ENCODE measurements at places on chromosomes 1 and 21.

DNA sequence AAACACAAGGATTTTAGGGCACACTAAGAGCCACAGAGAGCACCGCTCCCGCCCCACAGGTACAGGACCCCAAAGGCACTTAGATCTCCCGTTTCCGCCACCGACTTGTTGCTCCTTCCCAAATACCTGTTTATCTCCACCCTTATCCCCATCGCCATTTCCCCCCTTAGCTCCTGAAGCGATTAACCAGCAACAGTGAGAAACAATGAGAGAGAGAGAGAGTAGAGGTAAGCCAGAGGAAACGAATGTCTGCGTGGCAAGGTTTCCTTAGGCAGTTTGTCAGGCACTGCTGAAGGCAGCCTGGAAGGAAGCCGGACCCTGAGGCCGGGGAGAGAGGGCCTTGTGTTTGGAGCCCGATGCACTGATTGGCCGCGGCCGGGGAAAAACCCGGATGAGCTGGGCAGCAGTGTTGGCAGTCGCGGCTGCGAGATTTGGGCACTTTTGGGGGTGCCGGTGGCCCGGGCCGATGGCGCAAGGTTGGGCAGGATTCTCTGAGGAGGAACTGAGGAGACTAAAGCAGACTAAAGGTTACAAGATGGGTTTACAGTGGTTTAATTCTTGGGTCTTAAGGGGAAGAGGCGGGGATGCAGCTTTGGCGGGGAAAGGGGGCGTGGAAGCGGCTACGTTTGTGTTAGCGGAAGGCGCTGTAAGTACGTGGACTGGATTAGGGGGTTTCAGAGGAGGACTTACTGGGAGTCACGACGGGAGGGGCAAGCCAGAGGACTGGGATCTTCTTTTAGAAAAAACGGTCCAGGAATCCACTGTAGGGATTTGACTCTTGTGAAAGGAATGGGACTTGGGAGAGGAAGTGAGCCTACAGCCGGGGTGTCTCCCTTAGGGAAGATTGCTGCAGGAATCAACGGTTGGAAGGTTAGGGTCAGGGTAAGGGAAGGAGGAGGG is at the start of gene GORAB:
GORAB (plus strand) TSS at position 409 of the 900 bp plus-strand sequence; CDS start at position 467, 58 bp downstream.
- DNase-seq = peak; percentile 84

DNA sequence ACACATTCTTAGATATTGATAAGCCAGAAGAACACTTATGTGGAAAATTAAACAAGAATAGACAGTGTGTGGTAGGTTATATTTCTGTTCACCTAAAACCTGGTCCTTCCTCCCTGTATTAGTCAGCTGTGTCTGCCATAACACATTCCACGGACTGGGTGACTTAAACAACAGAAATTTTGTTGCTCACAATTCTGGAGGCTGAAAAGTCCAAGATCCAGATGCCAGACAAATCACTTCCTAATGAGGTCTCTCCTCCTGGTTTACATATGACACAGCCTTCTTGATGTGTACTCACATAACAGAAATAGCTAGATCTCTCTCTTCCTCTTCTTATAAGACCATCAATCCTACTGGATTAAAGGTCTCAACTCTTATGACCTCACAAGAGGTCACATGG is 25.7 kb downstream of the JMJD4 start:
- no peak for DNase-seq

DNA sequence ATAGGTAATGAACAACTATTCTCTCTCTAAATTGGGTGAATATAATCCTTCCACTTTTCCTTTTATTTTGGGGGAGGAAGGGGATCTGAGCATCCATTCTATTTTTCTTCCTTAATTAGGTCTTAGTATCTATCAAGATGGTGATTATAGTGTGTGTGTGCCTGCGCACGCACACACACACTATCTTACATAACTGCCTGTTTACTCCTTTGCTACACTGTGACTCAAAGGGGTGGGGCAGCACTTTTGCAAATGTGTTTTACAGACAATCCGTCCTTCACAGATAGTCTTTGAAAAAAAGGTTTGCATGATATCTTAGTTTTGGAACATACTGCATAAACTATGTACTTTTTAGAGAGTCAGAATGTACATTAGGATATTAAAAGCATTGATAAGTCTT is 191.5 kb downstream of the SDCCAG8 start:
- no peak for DNase-seq

GRCh38 chr1:11802973-11803885 is 2.5 kb downstream of the MTHFR start:
- peak; percentile 91 for DNase-seq

DNA sequence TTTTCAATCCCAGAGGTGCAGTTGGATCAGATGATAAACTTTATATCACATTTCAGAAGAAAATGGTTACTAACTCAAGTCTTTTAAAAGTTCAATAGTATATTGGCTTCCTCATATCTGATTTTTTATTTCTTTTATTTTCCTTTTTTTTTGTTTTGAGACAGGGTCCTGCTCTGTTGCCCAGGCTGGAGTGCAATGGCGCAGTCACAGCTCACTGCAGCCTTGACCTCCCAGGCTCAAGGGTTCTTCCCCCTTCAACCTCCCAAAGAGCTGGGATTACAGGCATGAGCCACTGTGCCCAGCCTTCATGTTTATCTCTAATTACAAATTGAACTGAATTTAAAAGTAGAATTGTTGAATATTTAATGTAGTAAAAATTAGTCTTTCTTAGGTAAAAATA is 13.9 kb downstream of the FLVCR1 start:
- DNase-seq = no peak

GRCh38 chr1:209106861-209107260 is 476.7 kb upstream of the CAMK1G start:
- DNase-seq = no peak

DNA sequence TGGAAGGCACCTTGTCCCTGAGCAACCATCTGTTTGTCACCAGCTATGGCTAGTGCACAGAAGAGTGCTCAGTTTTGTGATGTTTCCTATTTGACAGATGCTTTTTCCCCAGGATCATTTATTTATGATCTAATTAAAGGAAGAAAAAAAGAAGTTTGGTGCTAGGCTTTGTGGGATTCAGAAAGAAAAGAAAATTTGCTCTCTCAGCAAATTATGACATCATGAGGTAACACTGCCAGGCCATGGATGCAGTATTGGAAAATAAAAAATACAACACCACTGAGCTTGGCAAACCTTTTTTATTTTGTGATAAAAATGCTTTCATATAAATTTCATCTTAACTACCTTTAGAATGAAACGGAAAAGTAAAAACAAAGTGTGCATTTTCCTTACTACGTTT is 15.5 kb upstream of the ADAM30 start:
- no peak for DNase-seq

- DNase-seq = no peak
Measured at GRCh38 chr1:230596306-230596705, 46.0 kb upstream of the COG2 start.

DNA sequence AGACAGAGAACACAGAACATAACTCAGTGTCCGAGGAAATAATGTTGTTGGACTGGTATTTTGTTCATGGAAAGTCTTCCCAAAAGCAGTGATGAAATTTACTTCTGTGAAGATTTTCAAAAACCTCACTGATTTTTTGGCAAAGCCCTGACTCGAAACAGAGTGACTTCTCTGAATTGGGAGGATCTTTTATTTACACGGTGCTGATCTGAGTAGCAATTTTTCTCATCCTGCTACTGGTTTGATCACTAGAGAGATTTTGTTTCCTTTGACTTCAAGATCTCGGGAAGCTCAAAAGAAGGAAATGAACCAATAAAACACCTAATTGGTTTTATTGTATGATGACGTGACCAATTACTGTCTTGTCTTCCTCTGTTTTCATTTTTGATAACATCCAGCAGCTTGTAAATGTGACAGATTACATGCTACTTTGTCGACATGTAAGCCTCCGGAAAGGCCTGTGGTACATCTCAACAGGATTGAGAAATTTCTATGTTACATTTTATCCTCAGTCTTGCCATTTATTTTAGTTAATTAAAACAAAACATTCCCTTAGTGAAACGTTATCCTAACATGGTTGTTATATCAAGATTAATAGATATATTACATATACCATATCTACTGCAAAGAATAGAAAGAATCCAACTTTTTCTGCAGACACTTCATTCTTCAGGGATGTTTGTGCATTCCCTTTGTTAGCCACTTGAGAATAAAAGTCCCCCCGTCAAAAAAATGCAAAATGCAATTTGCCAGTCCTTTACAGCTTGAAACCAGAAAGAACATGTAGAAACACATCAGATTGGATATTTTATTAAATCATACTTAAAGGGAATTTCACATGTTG is 42.8 kb upstream of the IFI44L start:
- no peak for DNase-seq

DNA sequence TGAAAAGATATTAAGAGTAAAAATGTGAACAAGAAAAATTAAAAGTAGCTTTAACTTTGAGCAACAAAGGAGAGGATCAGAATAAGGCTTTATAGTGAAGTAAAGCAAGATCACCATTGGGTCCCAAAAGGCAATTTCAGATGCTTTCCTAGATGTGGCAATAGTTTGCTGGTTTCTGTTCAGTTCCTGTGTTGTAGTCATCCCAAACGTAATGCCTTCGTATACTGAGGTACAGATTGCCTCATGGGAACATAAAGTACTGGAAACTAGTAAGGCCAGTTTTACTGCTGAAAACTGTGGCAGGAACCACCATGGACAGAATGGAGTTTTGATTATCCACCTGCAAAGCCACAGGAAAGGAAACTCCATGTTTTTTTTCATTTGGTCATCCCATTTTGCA is 283.5 kb upstream of the SGIP1 start:
- no peak for DNase-seq

- no peak for DNase-seq
Measured at GRCh38 chr1:20727746-20728316, 4.7 kb downstream of the SH2D5 start.

- peak; percentile 21 for DNase-seq
Measured at GRCh38 chr1:74733604-74734484, 892 bp downstream of the TYW3 start.

- DNase-seq = no peak
Measured at GRCh38 chr21:27244776-27245175, 277.9 kb upstream of the ADAMTS5 start.

GRCh38 chr1:234562334-234562733 is 47.6 kb downstream of the IRF2BP2 start:
- no peak for DNase-seq

DNA sequence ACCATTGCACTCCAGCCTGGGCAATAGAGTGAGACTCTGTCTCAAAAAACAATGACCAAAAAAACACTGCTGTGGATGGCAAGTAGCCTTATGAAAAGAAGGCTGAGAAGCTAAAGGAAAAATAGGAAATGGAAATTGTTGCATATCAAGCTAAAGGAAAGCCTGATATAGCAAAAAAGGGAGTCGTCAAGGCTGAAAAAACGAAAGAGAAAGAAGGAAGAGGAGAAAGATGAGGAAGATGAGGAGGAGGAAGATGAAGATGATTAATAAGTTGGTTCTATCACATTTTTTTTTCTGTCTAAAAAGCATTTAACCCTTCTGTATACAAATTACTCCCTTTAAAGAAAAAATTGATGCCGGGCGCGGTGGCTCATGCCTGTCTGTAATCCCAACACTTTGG is 10.2 kb upstream of the PRDX1 start:
- DNase-seq = no peak

- no peak for DNase-seq
Measured at GRCh38 chr1:72122099-72122880, 160.0 kb downstream of the NEGR1 start.

GRCh38 chr1:60875138-60875537 is 207.2 kb upstream of the NFIA start:
- no peak for DNase-seq

DNA sequence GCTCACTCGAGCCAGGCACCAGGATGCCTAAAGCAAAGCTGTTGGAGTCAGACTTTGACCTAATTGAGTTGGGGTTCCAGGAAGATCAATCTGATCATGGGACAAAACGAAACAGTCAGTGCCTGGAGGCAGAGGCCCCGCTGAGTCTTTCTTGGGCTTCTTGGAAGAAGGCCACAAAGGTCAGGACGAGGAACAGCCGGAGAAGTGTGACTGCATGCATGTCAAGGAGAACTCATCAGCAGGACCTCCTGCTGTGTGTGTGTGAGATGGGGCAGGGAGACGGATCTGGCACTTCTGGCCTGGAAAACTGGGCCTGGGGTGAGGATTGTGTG is 190.8 kb downstream of the CAMTA1 start:
- DNase-seq = no peak

DNA sequence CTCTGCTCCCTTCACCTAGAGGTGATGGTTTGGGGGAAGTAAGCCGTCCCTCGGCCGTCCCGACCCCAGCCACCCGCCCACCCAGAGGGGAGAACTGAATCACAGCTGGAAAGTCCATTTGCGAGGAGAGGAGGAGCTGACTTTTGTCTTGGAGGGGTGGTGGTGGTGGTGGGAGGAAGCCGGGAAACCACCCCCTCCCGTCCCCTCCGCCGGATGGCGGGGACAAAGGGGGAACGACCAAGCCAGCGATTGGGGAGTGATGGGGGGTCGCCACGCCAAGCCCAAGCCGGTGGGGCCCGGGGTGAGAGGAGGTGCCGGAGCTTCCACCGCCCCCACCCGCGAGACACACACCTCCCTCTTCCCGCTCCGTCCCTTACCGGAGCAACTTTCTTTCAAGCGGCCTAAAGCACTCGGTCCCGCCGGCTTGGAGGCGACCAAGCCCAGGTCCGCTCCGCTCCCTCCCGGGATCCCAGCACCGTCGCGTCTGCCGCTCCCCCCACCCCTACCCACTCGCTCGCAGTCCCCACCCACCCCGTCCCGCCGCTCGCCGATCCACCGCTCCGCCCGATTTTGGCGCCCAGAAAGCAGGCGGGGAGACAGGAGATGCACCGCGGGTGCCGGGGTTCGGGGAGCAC is 540 bp downstream of the ARHGEF2 start:
- DNase-seq = peak; percentile 59

DNA sequence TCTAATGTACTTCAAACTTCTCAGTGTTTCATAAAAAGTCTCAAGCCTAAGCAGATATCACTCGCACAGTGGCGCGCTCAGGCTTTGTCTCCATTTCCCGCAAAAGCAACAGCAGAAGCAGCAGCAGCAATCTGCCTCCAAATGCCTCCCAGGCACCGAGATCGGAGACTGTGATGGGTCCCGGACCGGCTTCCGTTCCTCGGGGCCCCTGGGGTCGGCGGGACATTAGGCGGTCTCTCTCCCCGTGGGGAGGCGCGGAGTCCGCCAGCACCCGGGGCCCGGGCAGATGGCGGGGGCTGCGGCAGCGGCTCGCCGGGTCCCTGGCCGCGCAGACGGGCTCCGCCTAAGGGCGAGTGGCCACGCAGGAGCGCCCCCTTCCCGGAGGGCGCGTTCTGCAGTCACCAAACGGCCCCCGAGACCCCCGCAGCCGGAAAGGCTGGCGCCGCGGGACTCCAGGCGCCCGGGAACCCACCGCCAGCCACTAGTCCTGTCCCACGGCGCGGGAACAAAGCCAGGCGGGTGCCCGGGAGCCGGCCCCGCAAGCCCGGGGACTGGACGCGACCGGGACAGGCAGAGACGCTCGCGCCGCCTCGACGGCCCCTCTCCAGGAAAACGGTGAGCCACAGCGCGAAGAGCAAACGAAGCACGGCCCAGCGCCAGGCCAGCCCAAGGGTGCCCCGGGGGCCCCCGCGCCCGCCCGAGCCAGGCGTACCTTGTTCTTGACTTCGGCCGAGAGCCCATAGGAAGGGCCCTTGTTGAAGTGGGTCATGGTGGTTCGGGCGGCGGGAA is 590 bp downstream of the CNN3 start:
- DNase-seq = peak; percentile 74

Data from nephron progenitor cell (in vitro differentiated cells).